ENCODE measurements at places on chromosomes 2 and 18. TPM values are rescaled to one million over a fixed set of nuclear protein-coding genes. Genes with fewer than 3 reads are reported as not detected.

The RND3 gene
- total RNA-seq = 25.6 TPM

DNA sequence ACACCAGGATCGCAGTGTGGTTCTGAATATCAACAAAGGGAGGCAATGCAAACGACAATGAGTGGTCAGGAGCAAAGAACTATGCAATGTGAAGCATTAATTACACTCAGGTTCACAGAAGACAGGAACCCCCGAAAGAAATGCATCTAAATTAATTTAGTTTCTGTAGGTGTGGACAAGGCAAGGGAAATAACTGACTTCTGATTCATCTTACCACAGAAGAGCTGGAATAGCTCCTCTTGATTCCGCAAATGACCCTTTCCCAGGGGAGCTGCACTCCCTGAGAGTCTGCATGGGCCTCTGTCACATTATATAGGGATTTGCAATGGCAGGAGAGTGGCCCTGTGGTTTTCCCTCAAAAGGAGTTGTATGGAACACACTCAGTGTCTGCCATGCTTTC lies 263.9 kb upstream of the APCDD1 start:
- no peaks in the 10 kb centered on the region for H3K27me3 ChIP-seq
- no peak overlapping the region for H3K4me3 ChIP-seq
- H3K27ac ChIP-seq = no peak overlapping the region
- no peaks in the 10 kb centered on the region for H3K36me3 ChIP-seq

The SPC25 gene
- 35.8 TPM for total RNA-seq

GRCh38 chr2:201879996-201880395 lies 73.7 kb downstream of the CDK15 start:
- no peaks in the 10 kb centered on the region for H3K27me3 ChIP-seq
- no peak for DNase-seq
- no peak overlapping the region for H3K4me3 ChIP-seq

GRCh38 chr18:47628240-47628781 lies 302.1 kb downstream of the SMAD2 start:
- no peaks in the 10 kb centered on the region for H3K36me3 ChIP-seq
- no peak overlapping the region for H3K27ac ChIP-seq

The CDH2 gene
- total RNA-seq = 53.8 TPM

- no peaks in the 10 kb centered on the region for H3K27me3 ChIP-seq
- H3K36me3 ChIP-seq = no peaks in the 10 kb centered on the region
- no peak overlapping the region for H3K27ac ChIP-seq
- no peak for DNase-seq
Measured at GRCh38 chr2:127092901-127093516, 13.9 kb downstream of the BIN1 start.

DNA sequence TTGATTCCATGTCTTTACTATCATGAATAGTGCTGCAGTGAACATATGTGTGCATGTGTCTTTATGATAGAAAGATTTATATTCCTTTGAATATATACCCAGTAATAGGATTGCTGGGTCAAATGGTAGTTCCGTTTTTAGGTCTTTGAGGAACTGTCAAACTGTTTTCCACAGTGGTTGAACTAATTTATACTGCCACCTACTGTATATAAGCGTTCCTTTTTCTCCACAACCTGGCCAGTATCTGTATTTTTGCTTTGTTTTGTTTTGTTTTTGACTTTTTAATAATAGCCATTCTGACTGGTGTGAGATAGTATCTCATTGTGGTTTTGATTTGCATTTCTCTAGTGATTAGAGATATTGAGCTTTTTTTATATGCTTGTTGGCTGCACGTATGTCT lies 641.6 kb downstream of the SUCLG1 start:
- H3K4me1 ChIP-seq = no peaks in the 10 kb centered on the region
- H3K4me3 ChIP-seq = no peak overlapping the region
- no peak overlapping the region for H3K27ac ChIP-seq
- no peaks in the 10 kb centered on the region for H3K27me3 ChIP-seq
- no peaks in the 10 kb centered on the region for H3K36me3 ChIP-seq

GRCh38 chr2:231929961-231930592 lies 3.9 kb upstream of the NPPC start:
- DNase-seq = no peak
- peaks cover 26% of the 10 kb centered on the region for H3K27me3 ChIP-seq
- no peaks in the 10 kb centered on the region for H3K4me1 ChIP-seq
- H3K4me3 ChIP-seq = no peak overlapping the region

DNA sequence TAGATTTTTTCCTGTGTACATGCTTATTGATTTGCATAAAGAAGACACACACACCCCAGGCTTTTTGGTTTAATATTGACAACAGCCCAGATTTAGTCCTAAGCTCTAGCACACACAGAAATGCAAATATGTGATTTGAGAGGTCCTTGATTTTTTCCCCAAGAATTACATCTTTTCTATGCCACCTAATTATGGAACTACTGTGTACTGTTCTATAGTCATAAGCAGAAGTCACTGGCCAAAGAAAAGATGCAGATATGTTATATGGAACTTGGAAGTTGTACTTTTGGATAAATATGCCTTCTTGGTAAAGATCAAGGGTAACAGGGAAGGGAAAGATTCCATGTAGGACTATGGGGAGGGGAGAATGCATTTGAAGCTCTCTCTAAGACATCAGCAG lies 105.6 kb downstream of the SETBP1 start:
- no peaks in the 10 kb centered on the region for H3K36me3 ChIP-seq
- H3K27ac ChIP-seq = no peak overlapping the region
- no peak overlapping the region for H3K4me3 ChIP-seq
- no peak for DNase-seq
- no peaks in the 10 kb centered on the region for H3K4me1 ChIP-seq
- H3K27me3 ChIP-seq = no peaks in the 10 kb centered on the region

GRCh38 chr2:159803235-159803962 lies 5.4 kb upstream of the CD302 start:
- no peak overlapping the region for H3K27ac ChIP-seq
- no peak overlapping the region for H3K4me3 ChIP-seq
- no peak for DNase-seq
- peaks cover 7% of the 10 kb centered on the region for H3K27me3 ChIP-seq
- H3K4me1 ChIP-seq = no peaks in the 10 kb centered on the region
- no peaks in the 10 kb centered on the region for H3K36me3 ChIP-seq

- H3K4me1 ChIP-seq = no peaks in the 10 kb centered on the region
- no peaks in the 10 kb centered on the region for H3K27me3 ChIP-seq
- H3K27ac ChIP-seq = no peak overlapping the region
- no peak for DNase-seq
Measured at GRCh38 chr2:205017381-205017780, 472.1 kb downstream of the PARD3B start.

GRCh38 chr2:24432735-24433134 lies 58.3 kb upstream of the NCOA1 start:
- no peaks in the 10 kb centered on the region for H3K4me1 ChIP-seq
- no peak overlapping the region for H3K4me3 ChIP-seq
- H3K27ac ChIP-seq = no peak overlapping the region
- no peaks in the 10 kb centered on the region for H3K36me3 ChIP-seq
- peak; percentile 8 for DNase-seq

DNA sequence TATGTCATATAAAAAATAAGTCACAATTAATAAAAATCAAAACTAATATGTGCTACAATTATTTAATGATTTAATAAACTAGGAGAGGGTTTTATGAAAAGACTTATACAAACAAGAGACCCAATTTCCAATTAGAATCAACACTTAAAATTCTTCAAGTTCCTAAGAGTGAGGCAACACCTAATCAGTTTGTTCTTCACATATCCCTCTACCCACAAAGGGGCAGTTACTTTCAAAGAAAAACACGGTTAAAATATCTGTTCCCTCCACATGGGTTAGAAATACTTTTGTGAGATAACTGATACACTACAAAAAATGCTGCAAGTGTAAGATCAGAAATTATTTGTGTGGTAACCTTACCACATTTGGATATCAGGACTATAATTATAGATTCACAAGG lies 357.0 kb downstream of the ERBB4 start:
- no peaks in the 10 kb centered on the region for H3K27me3 ChIP-seq
- no peaks in the 10 kb centered on the region for H3K36me3 ChIP-seq
- DNase-seq = no peak
- no peak overlapping the region for H3K4me3 ChIP-seq
- H3K27ac ChIP-seq = no peak overlapping the region

The EGR4 gene
- not detected for total RNA-seq

- H3K27ac ChIP-seq = no peak overlapping the region
- no peak overlapping the region for H3K4me3 ChIP-seq
- no peaks in the 10 kb centered on the region for H3K27me3 ChIP-seq
- H3K4me1 ChIP-seq = peaks cover 4% of the 10 kb centered on the region
Measured at GRCh38 chr2:231353469-231353868, 42.0 kb upstream of the B3GNT7 start.

- H3K4me3 ChIP-seq = no peak overlapping the region
- H3K36me3 ChIP-seq = no peaks in the 10 kb centered on the region
- no peak overlapping the region for H3K27ac ChIP-seq
- H3K4me1 ChIP-seq = no peaks in the 10 kb centered on the region
Measured at GRCh38 chr2:10196110-10196892, 73.8 kb downstream of the RRM2 start.

The RAB31 gene
- 39.3 TPM for total RNA-seq

DNA sequence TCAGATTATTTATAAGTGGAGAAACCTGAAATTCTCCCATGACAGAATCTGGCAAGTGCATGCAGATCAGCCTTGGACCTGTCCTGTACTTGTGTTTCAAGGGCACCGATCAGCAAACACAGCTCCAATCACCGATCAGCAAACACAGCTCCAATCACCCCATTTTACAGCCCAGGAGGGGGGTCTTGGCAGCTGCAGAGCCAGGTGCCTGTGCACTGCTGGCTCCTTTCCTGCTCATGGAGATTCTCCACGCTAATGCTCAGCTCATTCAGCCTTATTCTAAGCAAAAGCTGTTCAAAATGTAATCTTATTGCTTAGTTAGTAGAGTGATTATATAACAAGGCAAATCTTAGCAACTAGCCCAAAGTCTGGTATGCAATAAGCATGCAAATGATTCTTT lies 623.1 kb upstream of the HS6ST1 start:
- H3K27ac ChIP-seq = no peak overlapping the region
- no peaks in the 10 kb centered on the region for H3K4me1 ChIP-seq
- H3K36me3 ChIP-seq = no peaks in the 10 kb centered on the region
- DNase-seq = no peak
- no peaks in the 10 kb centered on the region for H3K27me3 ChIP-seq
- H3K4me3 ChIP-seq = no peak overlapping the region

GRCh38 chr18:6052449-6052913 lies 157.2 kb upstream of the TMEM200C start:
- H3K27ac ChIP-seq = no peak overlapping the region
- no peak overlapping the region for H3K4me3 ChIP-seq
- no peaks in the 10 kb centered on the region for H3K36me3 ChIP-seq
- DNase-seq = no peak
- H3K27me3 ChIP-seq = no peaks in the 10 kb centered on the region

GRCh38 chr2:108285616-108286015 lies 3.1 kb upstream of the SULT1C2 start:
- no peaks in the 10 kb centered on the region for H3K36me3 ChIP-seq
- H3K27ac ChIP-seq = no peak overlapping the region
- H3K27me3 ChIP-seq = peaks cover 2% of the 10 kb centered on the region

- no peak overlapping the region for H3K4me3 ChIP-seq
- no peaks in the 10 kb centered on the region for H3K27me3 ChIP-seq
- no peak for DNase-seq
- no peak overlapping the region for H3K27ac ChIP-seq
- no peaks in the 10 kb centered on the region for H3K36me3 ChIP-seq
- no peaks in the 10 kb centered on the region for H3K4me1 ChIP-seq
Measured at GRCh38 chr2:187939180-187939579, 352.5 kb upstream of the GULP1 start.

The HK2 gene
- total RNA-seq = 61.9 TPM

The ADCYAP1 gene
- total RNA-seq = not detected

DNA sequence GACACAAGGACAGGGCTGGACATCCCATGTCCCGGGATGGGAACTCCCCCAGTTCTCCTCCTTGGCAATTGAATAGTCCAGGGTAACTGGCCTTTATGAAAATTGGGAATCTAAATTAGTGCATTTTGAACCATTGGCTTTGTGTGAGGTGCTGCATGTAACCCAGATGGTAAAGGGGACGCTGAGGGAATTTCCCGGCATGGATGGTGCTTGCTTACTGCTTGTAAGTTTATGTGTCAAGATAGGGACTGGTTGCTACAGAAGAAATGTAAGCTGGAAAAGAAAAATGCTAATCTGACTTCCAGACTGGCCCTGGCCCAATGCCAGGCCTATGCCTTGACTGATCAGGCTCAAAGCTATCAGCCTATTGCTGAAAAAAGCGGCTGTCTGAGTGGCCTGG lies 1096.7 kb upstream of the DDX18 start:
- H3K4me1 ChIP-seq = no peaks in the 10 kb centered on the region
- no peaks in the 10 kb centered on the region for H3K27me3 ChIP-seq
- no peaks in the 10 kb centered on the region for H3K36me3 ChIP-seq
- H3K27ac ChIP-seq = no peak overlapping the region
- H3K4me3 ChIP-seq = no peak overlapping the region

The INO80C gene
- total RNA-seq = 48.9 TPM

The DPY30 gene
- total RNA-seq = 150 TPM

DNA sequence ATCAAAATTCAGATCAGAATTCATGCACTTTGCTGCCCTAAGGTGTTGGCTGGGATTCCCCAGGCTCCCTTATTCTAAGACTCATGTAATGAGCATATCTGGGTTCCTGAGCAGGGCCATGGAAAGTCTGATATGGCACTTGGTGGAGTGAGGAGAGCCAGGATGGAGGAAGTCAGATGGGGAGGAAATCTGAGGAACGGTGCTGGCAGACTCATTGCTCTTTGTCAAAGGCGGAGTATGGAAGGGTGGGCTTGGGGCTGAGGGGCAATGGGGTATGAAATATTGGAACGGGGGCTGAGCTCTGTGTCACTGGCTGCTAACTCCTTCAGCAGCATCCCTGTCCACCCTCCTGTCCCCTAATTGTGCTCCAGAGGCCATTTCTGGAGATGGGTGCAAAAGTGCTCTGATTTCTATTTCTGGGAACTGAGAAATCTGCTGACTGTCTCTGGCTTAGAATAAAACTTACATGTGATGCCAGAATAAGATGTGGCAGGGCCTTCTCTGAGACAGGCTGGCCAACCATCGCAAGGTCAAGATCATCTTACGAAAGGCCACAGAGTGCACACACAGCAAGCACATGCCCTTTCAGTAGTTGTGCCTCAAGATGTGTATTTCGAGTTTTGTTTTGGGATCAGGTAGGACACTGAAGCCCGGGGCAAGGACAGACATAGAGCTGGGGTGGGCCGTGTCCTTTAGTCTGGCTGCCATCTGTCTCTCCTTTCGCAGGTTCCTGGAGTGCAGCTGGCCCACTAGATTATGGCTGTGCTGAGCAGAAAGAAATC lies 480.0 kb upstream of the HS6ST1 start:
- no peaks in the 10 kb centered on the region for H3K36me3 ChIP-seq
- no peak overlapping the region for H3K4me3 ChIP-seq
- H3K4me1 ChIP-seq = no peaks in the 10 kb centered on the region

- no peaks in the 10 kb centered on the region for H3K27me3 ChIP-seq
- H3K4me3 ChIP-seq = no peak overlapping the region
- no peaks in the 10 kb centered on the region for H3K36me3 ChIP-seq
- H3K27ac ChIP-seq = no peak overlapping the region
- DNase-seq = no peak
Measured at GRCh38 chr18:778194-778927, 33.7 kb downstream of the YES1 start.

GRCh38 chr2:28054916-28055315 lies 164.4 kb downstream of the BABAM2 start:
- DNase-seq = no peak
- no peaks in the 10 kb centered on the region for H3K4me1 ChIP-seq
- no peaks in the 10 kb centered on the region for H3K36me3 ChIP-seq
